Fibroblast of the aortic adventitia (primary cell): ENCODE measurements at places on chromosomes 5 and 9.

DNA sequence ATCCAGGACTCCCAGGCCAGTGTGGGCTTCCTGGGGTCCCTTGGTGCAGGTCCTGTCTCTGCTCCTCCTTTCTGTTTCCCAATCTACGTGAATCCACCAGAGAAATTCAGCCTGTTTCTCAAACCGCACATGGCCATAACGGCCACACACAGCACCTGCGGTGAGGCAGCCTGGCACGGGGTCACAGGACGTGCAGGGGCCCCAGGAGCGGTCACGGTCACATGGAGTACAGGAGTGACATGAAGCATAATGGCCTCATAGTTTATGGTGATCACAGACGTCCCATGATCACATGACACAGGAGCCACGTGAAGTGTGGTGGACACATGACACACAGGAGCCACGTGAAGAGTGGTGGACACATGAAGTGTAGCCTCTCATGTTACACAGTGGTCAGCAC, 248.5 kb upstream of the IRX4 start:
- no peak for DNase-seq

GRCh38 chr5:89273289-89273688, 390.3 kb upstream of the MEF2C start:
- no peak for DNase-seq

DNA sequence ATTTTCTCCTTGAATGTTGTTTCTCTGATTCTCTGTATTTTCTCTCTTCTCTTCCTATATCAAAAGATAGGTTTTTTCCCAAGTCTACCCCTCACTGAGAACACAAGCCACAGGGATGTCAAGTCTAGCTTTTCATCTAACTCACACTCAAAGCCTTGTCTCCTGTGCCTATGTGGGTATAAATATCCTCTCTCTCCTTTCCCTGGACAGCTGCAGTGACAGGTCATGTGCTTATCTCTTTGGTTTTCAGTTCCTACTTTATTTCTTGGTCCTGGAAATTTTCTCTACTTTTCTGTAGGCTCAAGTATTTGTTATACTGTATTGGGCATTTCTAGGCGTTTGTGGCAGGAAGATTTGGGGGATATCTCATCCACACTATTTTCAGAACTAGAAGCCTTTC, 182.4 kb upstream of the MVB12B start:
- DNase-seq: no peak

- no peak for DNase-seq
These were observed 1053.2 kb downstream of the TAF11L14 start for GRCh38 chr5:18687429-18687828.

GRCh38 chr5:59648038-59648831, 245.3 kb downstream of the PDE4D start:
- DNase-seq: no peak

- DNase-seq: peak; percentile 69
These were observed 159.2 kb upstream of the SLC24A2 start for GRCh38 chr9:19947996-19948395.

DNA sequence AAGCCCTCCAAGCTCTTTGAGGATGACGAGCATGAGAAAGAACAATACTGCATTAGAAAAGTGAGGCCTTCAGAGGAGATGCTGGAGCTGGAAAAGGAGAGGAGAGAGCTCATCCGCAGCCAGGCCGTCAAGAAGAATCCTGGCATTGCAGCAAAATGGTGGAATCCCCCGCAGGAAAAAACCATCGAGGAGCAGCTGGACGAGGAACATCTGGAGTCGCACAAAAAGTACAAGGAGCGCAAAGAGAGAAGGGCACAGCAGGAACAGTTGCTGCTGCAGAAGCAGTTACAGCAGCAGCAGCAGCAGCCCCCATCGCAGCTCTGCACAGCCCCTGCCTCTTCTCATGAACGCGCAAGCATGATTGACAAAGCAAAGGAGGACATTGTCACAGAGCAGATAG, 71.2 kb downstream of the C9orf152 start:
- DNase-seq: no peak

- DNase-seq: no peak
These were observed 135.8 kb upstream of the FOXD4L5 start for GRCh38 chr9:65420771-65421170.

DNA sequence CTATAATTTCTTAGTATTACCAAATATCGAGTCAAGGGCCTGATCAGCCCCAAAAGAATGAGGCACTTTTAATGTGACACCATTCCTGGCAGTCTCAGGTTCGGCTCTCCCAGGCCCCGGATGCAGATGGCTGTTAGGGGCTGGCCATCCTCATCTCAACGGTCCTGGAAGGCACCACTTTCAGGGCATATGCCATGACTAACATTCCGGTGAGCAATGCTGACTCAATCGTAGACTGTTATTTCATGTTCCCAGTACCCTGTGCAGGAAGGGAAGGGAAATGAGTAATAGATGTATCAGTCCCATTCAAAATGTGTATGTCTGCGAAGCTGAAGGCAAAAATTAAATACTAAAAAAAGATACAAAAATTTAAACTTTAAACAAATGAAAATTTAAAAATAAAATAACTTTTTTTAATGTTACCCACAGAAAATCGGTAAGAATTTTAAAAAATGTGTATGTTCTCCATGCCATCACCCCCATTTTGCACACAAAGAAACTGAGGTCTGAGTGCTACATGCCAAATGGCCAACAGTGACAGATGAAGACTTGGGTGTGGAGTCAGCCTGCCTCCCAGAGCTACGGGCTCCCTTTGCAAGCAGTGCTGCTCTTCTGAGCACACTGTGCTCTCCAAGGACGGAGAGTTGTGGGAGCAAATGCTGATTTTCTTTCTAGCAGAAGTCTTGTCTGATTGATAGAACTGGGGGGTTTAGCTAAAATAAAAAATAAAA, 79.0 kb downstream of the GLDC start:
- peak; percentile 98 for DNase-seq

- no peak for DNase-seq
These were observed 46.9 kb upstream of the SYNPO start for GRCh38 chr5:150593593-150593992.

- peak; percentile 84 for DNase-seq
These were observed 234.9 kb downstream of the SPATA31D1 start for GRCh38 chr9:82223442-82223841.

DNA sequence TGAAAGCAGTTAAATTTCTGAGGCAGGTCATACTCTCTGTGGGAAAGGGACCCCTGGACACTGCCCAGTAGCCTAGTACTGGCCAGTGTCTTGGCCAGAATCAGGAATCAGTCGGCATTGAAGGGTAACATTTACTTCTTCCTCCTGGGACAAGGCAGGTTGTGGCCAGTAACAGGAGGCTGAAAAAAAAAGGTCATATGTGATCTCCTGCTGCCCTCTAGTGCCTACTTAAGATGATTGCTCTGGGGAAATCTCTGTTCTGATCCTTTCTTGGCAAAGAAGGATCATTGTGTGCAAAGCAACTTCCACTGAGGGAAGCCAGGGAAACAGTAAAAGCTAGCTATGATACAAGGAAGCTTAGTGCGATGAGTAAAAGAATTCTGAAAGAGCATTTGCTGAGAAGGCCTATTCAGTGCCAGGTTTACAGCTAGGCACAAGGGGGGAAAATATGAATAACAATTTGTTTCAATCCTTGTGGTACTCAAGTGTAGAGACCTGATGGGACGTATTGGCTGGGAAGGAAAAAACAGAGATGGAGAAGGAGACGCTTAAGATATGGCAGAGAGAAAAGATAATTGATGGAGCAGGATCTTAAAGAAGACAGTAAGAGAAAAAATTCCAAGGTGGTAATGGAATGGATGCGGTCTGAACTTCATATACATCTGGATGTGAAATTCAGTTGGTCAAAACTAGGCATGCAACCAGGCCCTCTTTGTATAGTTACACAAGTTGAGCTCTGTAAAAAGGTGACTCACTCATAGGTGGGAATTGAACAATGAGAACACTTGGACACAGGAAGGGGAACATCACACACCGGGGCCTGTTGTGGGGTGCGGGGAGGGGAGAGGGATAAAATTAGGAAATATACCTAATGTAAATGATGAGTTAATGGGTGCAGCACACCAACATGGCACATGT, 25.8 kb upstream of the TRIM32 start:
- DNase-seq: peak; percentile 94
